SK-N-SH (cell line): ENCODE measurements at places on chromosomes 6 and 20. TPM values are rescaled to one million over a fixed set of nuclear protein-coding genes. Genes with fewer than 3 reads are reported as not detected.

Gene BEND6
- polyA plus RNA-seq = 6.9 and 9.2 TPM in 2 replicates

Gene GRIK2
- 0.26 and 0.30 TPM in 2 replicates for polyA plus RNA-seq

DNA sequence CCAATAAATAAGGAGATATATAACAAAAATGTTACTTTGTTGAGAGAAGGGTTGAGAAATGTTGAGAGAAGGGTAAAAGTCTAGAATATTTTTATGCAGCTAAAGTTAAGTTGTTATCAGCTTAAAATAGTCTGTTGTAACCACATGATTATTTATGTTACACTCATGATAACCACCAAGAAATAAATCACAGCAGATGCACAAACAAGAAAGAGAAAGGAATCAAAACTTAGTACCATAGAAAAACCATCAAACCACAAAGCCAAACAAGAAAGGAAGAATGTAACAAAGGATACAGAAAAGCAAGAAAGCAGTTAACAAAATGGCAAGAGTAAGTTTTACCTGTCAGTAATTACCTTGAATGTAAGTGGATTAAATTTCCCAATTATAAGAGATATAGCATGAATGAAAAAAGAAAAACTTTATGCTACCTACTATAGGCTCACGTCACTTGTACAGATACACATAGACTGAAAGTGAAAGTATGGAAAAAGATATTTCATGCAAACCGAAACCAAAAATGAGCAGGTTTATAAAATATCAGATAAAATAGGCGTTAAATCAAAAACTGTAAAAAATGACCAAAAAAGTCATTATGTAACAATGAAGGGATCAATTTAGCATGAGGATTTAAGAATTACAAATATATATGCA is 93.6 kb downstream of the STXBP5 start:
- DNase-seq = no peak
- H3K4me3 ChIP-seq = no peak overlapping the region
- no peaks in the 10 kb centered on the region for H3K27me3 ChIP-seq
- H3K4me1 ChIP-seq = no peaks in the 10 kb centered on the region

DNA sequence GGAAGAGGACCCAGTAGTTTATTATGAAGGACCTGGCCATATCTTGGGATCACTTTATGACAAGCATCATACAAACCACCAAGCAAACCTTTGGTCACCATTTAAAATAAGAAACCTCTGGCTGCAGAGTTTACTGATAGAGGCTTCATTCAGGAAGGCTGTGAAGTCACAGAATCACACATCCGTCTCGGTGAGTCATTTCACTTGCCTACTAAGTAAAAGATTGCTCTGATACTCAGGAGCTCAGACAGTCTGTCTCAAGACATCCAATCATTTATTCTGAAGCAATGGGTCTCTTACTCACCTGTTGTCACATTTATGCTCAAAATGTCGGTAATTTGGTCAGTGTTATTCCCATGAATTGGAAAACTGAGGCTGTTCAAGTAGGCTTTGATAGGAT is 33.7 kb downstream of the ADGRF5 start:
- H3K4me3 ChIP-seq = no peak overlapping the region
- H3K36me3 ChIP-seq = no peaks in the 10 kb centered on the region
- no peaks in the 10 kb centered on the region for H3K4me1 ChIP-seq
- no peak overlapping the region for H3K27ac ChIP-seq
- DNase-seq = no peak

- 0 out of 2 replicates have a peak, but pooled peaks cover 4% of the 10 kb centered on the region for H3K4me1 ChIP-seq
- no peaks in the 10 kb centered on the region for H3K27me3 ChIP-seq
- peaks cover 35% of the 10 kb centered on the region for H3K36me3 ChIP-seq
- no peak for DNase-seq
Observed at GRCh38 chr6:132819405-132820161, 5.2 kb downstream of the RPS12 start.

DNA sequence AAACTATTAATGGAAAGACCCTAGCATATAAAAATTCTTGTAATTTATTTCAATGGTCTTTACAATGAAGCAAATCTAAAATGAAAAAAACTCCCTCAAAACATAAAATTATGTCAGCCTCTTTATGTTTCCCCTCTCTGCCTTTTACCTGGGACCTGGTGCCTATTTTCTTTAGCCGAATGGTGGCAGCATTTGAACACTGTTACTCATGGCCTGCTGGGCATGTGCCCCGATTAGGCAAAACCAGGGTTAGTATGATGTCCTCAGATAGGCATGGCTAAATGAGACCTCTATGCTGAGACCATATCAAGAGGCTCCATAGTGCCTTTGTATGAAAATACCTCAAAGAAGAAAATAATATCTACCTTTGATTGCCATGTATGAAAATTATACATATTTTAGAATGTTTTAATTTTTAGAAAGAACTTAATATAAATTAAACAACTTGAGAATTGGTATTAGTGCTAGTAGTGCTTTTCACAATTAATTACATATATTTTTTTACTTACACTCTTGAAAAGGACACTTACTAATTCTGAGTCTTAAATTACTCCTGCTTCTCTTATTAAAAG is 22.5 kb upstream of the C6orf58 start:
- peak; percentile 30 for DNase-seq
- no peak overlapping the region for H3K27ac ChIP-seq
- no peaks in the 10 kb centered on the region for H3K27me3 ChIP-seq
- H3K4me3 ChIP-seq = no peak overlapping the region
- no peaks in the 10 kb centered on the region for H3K4me1 ChIP-seq
- no peaks in the 10 kb centered on the region for H3K36me3 ChIP-seq

DNA sequence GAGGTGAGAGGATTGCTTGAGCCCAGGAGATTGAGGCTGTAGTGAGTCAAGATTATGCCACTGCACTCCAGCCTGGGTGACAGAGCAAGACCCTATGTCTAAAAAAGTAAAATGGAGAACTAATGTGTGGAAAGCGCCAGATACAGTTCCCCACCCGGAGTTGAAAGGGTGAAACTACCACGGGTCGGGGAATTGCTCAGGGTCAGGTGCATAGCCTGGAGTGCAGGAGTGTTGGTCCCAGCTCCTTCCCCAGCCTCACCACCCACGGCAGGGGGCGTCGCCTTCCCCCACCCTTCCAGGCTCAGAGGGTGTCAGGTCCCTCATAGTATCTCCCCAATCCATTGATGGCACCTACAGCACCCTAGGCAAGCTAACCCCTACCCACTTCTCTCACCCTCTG is 26.1 kb downstream of the C20orf203 start:
- peaks cover 3% of the 10 kb centered on the region; the same call in 1 of the 2 replicates for H3K4me1 ChIP-seq
- no peaks in the 10 kb centered on the region for H3K36me3 ChIP-seq
- H3K4me3 ChIP-seq = no peak overlapping the region
- DNase-seq = no peak
- H3K27me3 ChIP-seq = no peaks in the 10 kb centered on the region
- H3K27ac ChIP-seq = no peak overlapping the region

- H3K36me3 ChIP-seq = no peaks in the 10 kb centered on the region
- no peak overlapping the region for H3K27ac ChIP-seq
- peak; percentile 26 for DNase-seq
- H3K4me1 ChIP-seq = peaks cover 14% of the 10 kb centered on the region; the same call in 1 of the 2 replicates
- H3K4me3 ChIP-seq = peak overlapping the region; percentile 47; the same call in 1 of the 2 replicates
Observed at GRCh38 chr20:17227669-17228623, 1.1 kb downstream of the PCSK2 start.

Gene INSM1
- not detected in 2 replicates for polyA plus RNA-seq

Gene TRAPPC3L
- 0.03 and 0.11 TPM in 2 replicates for polyA plus RNA-seq

GRCh38 chr6:51266604-51267003 is 447.9 kb downstream of the TFAP2B start:
- DNase-seq = no peak
- H3K27ac ChIP-seq = no peak overlapping the region
- H3K4me1 ChIP-seq = no peaks in the 10 kb centered on the region
- H3K4me3 ChIP-seq = no peak overlapping the region
- H3K27me3 ChIP-seq = no peaks in the 10 kb centered on the region

- H3K36me3 ChIP-seq = no peaks in the 10 kb centered on the region
- DNase-seq = no peak
- no peaks in the 10 kb centered on the region for H3K4me1 ChIP-seq
- no peak overlapping the region for H3K27ac ChIP-seq
Observed at GRCh38 chr6:130908188-130908587, 81.0 kb downstream of the SMLR1 start.

Gene OR2J3
- not detected in 2 replicates for polyA plus RNA-seq

Gene TCP11
- 0.05 and 0.16 TPM in 2 replicates for polyA plus RNA-seq

Gene EYA2
- polyA plus RNA-seq = 0.05 TPM in 1 of 2 replicates, not detected in the other

GRCh38 chr6:27830212-27830599 is 82.0 kb downstream of the OR2B2 start:
- H3K4me1 ChIP-seq = no peaks in the 10 kb centered on the region; the same call in 1 of the 2 replicates
- peak overlapping the region; percentile 96 for H3K27ac ChIP-seq
- no peaks in the 10 kb centered on the region for H3K36me3 ChIP-seq
- no peaks in the 10 kb centered on the region for H3K27me3 ChIP-seq
- peak overlapping the region; percentile 82 for H3K4me3 ChIP-seq

- DNase-seq = no peak
- H3K4me3 ChIP-seq = no peak overlapping the region
- H3K27me3 ChIP-seq = no peaks in the 10 kb centered on the region
- H3K36me3 ChIP-seq = no peaks in the 10 kb centered on the region
- peaks cover 29% of the 10 kb centered on the region; the same call in 1 of the 2 replicates for H3K4me1 ChIP-seq
Observed at GRCh38 chr6:20877008-20877937, 343.0 kb downstream of the CDKAL1 start.

Gene TAF8
- 21.7 and 27.8 TPM in 2 replicates for polyA plus RNA-seq

GRCh38 chr20:55322745-55323144 is 682.6 kb downstream of the CBLN4 start:
- no peak overlapping the region for H3K27ac ChIP-seq
- DNase-seq = no peak
- no peaks in the 10 kb centered on the region for H3K36me3 ChIP-seq
- H3K4me3 ChIP-seq = no peak overlapping the region
- no peaks in the 10 kb centered on the region for H3K4me1 ChIP-seq
